ENCODE measurements at places on chromosomes 12 and 14. TPM values are rescaled to one million over a fixed set of nuclear protein-coding genes. Genes with fewer than 3 reads are reported as not detected.

TBC1D30 gene
- 6.6 TPM for total RNA-seq

- DNase-seq = no peak
These were observed 15.7 kb downstream of the VPS37B start for GRCh38 chr12:122880155-122880667.

- no peak for DNase-seq
These were observed 978.4 kb downstream of the BCL11B start for GRCh38 chr14:98293576-98293975.

PRKAB1 gene
- total RNA-seq = 18.6 TPM

- peak; percentile 53 for DNase-seq
These were observed 28.6 kb downstream of the SUDS3 start for GRCh38 chr12:118404876-118405521.

All from NCI-H460 (cell line).